ENCODE measurements at places on chromosomes 2 and 18.

- DNase-seq = peak; percentile 36
Measured at GRCh38 chr18:77170890-77171410, 38.4 kb upstream of the MBP start.

GRCh38 chr2:118118479-118118878 lies 30.2 kb downstream of the INSIG2 start:
- no peak for DNase-seq

GRCh38 chr2:169715379-169716237 lies 18.0 kb upstream of the KLHL23 start:
- no peak for DNase-seq

- DNase-seq = no peak
Measured at GRCh38 chr2:174969091-174969734, 36.0 kb downstream of the CHN1 start.

DNA sequence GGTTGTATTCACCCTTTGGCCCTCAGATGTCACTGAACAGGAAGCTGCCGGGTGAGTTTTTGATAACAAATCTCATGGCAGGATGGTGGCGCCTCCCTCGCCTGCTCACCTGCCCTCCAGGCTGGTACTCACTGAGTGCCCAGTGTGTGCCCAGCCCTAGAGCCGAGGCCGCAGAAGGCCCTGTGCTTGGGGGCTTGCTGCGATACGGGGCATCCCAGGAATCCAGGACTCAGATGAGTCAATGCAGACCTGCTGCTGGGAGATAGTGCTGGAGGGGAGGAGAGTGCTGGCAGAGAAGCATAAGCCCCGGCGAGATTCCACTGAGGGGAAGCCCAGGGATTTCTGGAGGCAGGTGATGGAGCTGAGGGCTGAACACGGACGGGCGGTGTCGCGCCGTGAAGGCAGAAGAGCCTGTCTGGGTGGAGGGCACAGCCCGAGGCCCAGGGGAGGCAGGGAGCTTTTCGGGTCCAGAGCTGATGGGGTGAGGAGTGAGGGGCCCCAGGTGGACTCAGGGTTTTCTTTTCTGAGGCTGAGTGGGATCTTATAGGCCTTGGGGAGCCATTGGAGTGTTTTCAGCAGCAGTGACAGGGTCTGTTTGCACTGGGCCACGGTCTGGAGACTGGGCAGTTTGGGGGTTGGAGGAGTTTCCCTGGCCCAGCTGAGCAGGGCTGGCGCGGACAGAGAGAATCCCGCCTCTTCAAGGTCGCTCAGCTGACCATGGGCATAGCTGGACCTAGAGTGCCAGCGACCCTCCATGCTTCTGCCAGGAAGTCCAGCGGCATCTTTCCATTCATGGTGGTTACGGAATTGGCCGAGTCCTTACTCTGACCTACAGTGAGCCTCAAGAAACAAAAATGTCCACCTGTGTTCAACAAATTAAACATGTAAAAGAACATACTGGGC lies 35.5 kb downstream of the LDLRAD4 start:
- DNase-seq = no peak

DNA sequence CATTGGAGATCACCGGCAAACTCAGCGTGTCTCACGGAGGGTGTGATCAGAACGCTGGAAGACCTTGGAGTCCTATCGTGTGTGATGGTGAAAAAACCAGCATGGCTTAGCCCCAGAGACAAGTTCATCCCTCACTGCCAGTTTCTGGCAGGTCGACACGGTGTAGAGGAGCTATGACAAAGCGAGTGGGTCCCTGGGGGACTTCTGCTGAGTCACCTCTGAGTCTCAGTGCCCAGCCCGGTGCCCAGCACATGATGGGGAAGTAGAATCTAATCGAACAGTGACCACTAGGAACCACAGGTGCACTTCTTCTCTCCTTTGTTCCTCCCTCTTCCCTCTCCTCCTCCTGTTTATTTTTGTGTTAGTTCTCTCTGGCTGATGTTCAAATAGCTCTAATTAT lies 45.9 kb upstream of the KCNF1 start:
- DNase-seq = no peak

DNA sequence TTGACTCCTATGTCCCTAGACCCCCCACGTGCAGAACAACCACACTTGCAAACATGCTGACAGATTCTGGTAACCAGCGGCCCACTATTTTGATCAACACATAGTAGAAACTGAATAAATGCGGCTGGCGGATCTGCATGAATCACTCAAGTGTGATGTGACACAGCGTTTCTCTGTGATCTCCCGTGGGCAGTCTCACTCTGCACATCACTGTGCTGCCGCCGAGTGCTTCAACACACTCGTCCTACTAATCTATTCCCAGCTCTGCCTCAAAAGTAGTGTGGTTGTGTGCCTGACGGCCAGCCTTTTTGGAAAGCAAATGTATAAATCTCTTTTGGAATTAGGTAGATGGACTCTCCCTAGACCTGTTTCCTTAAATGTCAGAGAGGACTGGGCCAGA lies 37.3 kb upstream of the TMEM182 start:
- DNase-seq = peak; percentile 63

DNA sequence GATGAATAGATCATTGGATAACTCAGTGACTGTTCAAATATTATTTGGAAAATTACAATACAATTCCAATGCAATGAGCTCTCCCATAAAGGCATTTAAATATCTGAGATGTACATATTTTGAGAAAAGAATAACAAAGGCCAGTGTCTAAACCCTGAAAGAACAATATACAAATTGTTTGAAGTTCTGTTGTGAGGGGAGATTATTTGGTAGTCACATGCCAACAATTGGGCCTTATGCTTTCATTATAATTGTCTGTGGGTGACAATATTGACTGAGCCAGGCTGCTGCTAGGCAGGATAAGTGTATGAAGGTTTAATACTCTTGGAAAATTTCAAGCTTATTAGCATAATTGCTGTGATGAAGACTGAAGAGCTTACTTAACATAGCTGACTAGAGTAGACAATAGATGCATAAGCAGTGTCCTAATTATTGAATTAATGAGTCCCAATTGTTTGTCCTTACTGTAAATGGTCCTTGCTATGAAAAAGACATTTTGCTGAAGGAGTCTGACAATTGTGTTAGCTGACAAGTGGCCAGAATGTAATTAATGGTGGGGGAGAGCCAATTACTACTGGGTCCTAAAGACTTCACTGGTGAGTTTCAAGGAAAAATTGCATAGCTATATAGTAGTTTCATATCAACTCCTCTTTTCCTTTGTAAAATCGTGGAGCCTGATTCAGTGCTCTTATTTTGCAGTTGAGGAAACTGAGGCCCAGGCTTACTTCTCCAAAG lies 5.0 kb upstream of the SMAD2 start:
- DNase-seq = peak; percentile 38

DNA sequence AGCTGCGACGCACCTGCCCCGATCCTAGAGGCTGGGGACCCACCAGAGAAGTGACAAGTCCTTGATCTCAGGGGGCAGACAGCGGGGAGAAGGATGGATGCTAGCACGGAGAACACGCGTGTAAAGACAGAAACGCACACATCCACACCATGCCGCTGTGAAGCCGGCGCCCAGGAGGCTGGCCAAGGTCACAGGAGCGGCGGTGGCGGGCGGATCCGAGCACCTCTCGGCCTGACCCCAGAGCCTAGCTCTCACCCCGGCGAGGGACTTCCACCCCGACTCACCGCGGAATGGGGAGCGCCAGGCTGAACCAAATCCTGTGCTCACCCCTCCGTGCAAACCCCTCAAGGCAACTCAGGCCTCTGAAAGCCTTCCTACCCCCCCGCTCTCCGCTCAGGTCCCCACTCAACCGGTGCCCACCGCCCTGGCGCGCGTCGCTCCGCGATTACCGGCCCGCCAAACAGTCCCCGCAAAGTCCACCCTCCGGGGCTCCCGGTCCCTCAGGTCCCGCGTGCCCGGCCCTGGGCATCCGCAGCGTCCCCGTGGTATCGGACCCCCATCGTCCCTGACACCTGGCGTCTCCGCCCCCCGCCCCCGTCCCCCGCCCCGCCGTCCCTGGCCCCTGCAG lies 460 bp upstream of the LRRFIP1 start:
- no peak for DNase-seq

- DNase-seq = no peak
Measured at GRCh38 chr2:150280231-150280630, 207.2 kb downstream of the RND3 start.

DNA sequence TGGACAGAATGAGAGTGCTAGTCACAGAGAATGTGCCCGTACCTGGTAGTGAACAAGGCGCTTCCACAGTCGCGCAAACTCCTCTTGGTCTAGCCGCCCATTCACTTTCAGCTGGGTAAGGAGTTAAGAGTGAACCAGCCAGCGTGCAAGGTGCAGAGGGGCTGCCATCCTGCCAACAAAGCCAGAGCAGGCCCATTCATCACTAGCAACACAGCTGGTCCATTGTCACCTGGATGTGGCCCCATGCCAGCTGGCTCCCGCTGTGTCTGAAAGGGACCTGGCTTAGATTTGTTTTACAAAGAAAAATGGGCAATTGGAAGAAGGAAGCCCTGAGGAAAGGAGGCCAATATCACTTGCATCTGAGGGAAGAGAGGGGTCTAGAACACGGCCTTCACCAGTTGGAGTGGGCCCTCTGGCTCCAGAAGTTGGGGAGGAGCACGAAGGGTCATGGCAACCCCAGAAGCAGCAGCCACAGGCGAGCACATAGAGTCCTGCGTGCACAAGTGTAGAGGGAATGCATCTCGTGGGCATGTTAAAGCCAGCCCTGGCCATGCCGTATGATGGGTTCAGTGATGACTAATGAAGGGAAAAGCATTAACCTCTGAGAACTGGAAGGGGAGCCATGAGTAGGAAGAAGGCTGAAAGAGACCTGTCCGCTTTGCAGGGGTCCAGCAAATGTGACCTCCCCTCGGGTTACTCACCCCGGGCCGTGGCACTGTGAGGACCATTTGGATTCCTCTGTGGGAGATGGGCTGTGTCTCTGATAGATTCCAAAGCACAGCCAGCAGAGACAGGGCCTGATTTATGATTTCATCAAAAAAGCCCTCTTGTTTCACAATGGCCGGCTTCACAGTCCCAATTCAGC lies 70.6 kb downstream of the CAPN13 start:
- DNase-seq = no peak

DNA sequence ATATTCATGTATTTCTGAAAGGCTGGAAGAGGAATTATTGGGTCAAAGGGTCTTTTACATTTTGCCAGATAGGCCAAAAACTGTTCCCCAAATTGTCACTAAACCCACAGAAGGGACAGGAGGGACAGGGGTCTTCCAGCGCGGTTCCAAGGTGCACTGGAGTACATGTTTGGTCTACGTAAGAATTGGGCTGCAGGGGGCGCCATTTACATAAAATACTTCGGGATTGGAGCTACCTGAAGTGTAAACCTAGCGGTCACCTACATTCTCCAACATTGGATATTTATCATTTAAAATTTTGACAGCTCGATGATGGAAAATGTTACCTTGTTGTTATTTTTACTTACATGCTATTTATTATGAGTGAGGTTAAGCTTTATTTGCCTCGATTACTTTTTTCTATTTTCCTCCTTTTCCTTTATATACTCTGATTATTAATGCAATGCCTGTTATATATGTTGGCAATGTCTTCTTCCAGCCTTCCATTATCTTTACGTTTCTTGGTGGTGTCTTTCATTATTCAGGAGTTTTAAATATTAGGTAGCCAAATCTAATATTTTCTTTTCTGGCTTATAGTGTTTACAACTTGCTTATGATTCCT lies 43.0 kb upstream of the RAB6C start:
- no peak for DNase-seq

- DNase-seq = no peak
Measured at GRCh38 chr2:172909454-172909853, 166.2 kb upstream of the MAP3K20 start.

DNA sequence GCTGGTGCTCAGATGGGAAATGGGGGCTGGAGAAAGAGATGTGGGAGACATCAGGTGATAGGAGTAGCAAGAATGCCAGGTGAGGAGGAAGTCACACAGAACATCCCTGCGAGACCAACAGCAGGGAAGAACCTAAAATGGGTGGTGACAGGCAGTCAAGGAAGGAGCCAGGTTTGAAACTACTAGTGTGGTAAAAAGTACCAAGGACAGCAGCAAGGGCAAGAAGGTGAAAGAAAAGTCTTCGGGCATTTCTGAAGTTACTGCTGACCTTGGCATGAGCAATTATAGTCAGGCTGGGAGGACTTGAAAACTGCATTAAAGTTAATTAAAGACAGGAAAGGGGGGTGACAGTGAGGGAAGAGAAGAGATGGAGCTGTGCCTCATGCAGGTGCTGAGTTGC lies 410.4 kb downstream of the RAD51AP2 start:
- no peak for DNase-seq

DNA sequence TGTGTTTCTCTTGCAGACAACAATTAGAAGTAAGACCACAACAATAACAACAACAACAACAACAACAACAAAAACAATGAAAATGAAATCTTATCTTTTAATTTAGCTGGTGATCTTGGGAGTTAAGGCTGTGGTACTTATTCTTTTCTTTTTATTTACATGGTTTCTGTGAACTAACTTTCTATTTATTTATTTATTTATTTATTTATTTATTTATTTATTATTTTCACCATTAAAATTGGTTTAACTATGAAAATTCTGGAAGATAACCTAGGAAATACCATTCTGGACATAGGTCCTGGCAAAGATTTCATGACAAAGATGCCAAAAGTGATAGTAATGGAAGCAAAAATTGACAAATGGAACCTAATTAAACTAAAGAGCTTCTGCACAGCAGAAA lies 102.5 kb upstream of the PNPT1 start:
- no peak for DNase-seq

GRCh38 chr18:68564961-68565360 lies 149.9 kb downstream of the TMX3 start:
- DNase-seq = no peak

GRCh38 chr2:122023059-122023864 lies 267.8 kb downstream of the TSN start:
- no peak for DNase-seq

DNA sequence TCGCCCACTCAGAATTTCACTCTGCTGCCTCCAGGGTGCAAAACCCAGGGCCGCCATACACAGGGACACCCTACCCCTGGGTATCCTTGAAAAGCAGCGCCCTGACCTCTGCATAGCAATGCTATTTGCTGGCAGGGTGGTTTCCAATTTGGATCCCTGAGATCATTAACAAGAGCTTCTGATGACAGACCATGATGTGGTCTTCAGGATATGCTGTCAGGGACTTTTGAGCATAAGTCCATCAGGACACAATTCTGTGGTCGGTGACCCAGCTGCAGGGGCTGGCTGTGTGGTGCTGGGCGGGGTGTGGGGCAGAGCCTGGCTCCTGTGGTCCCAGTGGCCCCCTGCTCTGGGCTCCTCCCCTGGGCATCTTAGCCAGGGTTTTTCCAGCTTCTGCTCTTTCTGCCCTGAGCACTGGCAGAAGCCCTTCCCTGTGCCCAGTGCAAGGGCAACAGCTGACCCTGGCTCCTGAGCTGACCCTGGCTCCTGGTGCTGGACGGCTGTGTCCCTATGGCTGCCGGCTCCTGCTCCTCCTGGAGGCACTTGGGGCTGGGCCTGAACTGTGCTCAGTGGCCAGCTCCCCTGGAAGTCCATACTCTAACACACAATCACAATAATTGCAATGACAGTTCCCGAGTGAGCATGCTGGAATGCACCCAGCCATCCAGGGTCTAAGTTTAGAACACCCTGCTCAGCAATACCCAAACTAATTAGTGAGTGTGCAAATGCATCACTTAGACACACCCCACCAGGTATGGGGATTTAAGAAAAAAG lies 271.5 kb downstream of the HDAC4 start:
- no peak for DNase-seq

All from Ammon's horn (tissue), 1 donor.